DND-41 (cell line): ENCODE measurements at places on chromosomes 11 and 22.

- DNase-seq = no peak
- H3K27me3 ChIP-seq = no peaks in the 10 kb centered on the region
- no peak overlapping the region for H3K27ac ChIP-seq
- H3K4me3 ChIP-seq = no peak overlapping the region
- no peaks in the 10 kb centered on the region for H3K4me1 ChIP-seq
Observed at GRCh38 chr11:117634756-117635603, 162.0 kb downstream of the DSCAML1 start.

DNA sequence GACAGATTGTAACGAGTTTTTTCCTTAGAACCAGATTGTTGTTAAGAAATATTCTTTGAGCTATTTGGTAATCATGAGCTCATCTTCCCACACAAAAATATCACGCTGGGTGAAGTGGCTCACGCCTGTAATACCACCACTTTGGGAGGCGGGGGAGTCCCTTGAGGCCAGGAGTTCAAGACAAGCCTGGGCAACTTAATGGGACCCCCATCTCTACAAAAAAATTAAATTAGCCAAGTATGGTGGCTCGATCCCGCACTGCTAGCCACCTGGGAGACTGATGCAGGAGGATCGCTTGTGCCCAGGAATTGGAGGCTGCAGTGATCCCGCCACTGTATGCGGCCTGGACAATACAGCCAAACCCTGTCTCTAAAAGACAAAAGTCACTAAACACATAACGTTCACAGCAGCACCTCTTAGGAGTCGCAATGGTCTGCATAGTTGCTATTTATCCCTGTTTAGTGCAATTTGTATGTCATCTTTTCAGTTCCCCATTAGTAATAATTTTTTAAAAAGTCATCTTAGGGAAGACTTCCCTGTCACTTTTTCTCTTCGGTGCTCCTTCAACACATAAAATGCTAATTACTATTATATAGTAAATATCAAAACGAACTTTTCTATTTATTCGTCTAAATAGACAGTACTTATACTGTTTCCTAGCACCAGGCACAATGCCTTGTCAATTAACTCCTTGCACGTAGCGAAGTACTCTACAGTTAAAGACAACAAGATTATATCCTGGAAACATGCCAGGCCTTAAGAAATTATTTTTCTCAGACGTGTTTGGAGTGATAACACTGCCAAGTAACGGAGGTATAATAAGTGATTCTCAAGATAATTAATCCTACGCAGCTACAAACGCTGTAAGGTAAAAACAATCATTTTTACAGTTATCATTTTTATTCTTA lies 1.1 kb downstream of the ST13 start:
- H3K27ac ChIP-seq = peak overlapping the region; percentile 95
- no peaks in the 10 kb centered on the region for H3K27me3 ChIP-seq
- peak overlapping the region; percentile 46; the same call in 1 of the 2 replicates for H3K4me3 ChIP-seq

- H3K36me3 ChIP-seq = no peaks in the 10 kb centered on the region
- no peaks in the 10 kb centered on the region for H3K27me3 ChIP-seq
- DNase-seq = no peak
- H3K4me1 ChIP-seq = no peaks in the 10 kb centered on the region
- H3K4me3 ChIP-seq = no peak overlapping the region
Observed at GRCh38 chr11:134542401-134543165, 130.5 kb upstream of the B3GAT1 start.

GRCh38 chr11:38274031-38274430 lies 1676.0 kb upstream of the RAG2 start:
- no peaks in the 10 kb centered on the region for H3K36me3 ChIP-seq
- H3K27me3 ChIP-seq = no peaks in the 10 kb centered on the region
- H3K4me1 ChIP-seq = no peaks in the 10 kb centered on the region
- H3K27ac ChIP-seq = no peak overlapping the region
- no peak for DNase-seq

DNA sequence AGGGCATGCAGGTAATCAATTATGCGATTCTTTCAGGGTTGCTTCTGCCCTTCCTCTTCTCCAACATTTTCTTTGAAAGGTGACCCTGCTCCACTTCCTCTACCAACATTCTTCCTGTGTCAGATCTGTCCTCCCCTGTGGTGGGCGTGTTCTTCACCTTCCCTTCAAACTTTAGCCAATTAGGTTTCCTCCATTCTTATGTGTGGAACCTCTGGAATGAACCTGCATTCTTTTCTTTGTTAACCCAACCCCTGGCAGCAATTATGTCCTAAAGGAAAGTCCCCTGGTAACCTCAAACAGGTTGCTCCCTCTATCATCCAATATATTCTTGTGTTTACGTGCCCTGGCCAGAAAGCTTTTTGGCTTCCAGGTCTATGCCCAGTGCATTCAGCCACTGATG lies 22.4 kb downstream of the KIRREL3 start:
- DNase-seq = no peak
- no peak overlapping the region for H3K4me3 ChIP-seq

DNA sequence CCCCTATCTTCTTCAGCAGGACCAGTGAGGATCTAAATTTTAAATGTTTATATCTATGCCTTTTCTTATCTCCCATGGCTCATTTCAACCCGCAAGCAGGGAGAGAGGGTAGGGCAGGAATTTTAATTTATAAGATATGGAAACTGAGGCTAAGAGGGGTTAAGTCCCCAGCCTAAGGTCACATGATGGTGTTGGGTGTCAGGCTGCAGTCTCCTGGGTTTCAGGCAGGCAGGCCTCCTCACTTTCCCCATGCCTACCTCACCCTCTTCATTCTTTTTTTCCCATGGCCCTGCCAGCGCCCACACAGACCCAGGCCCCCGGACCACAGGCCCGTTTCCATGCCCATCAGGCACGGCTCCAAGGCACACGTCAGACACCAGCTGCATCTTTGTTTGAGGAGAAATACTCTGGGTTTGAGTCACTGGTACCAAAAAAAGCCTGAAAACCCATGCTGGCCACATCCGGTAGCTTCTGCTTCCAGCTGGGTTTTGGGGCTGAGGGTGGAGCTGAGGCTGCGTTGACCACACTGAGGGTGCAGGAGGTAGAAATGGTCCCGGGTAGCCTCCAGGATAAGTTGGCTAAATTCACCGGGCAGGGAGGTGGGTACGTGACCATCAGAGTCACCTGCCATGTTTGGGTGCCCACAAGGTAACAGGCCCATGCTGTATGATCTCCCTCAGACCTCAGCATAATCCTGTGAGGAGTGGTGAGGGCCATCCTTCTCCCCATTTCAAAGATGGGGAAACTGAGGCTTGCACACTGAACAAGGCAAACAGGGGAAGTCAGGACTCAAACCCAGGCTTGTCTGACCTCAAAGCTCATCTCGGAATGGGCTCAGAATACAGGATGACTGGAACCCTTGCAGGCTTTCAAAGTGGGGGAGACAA lies 7.5 kb downstream of the CRYBB1 start:
- H3K4me3 ChIP-seq = no peak overlapping the region
- H3K27ac ChIP-seq = no peak overlapping the region
- no peaks in the 10 kb centered on the region for H3K27me3 ChIP-seq

DNA sequence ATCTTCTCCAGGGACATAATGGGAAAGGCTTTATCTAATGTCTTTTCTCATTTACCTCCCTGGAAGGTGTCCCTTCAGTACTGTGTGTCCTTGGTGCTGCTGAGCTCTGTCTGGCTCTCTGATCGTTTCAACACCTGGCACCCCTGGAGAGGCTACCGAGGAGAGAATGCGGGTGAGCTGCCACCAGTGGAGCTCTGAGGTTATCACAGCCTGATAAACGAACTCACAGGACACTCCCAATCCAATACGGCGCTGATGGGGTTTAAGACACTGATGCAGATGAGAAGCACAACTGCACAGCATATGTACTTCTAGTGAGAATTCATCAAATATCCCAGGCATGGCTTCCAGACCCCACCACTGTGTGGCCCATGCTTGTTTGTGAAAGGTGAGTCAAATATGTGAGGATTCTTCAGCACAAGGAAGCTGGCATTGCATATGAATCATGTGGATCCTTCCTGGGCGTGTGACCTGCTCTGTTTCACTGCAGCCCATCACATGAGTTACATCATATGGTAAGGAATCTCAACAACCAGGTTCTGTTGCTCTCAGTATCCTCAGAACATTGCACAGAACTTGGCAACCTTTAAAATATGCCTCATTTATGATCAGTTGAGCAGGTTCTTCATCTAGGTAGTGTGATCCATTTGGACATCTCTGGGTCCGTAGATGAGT lies 34.8 kb upstream of the VWA5A start:
- no peak overlapping the region for H3K4me3 ChIP-seq
- no peak overlapping the region for H3K27ac ChIP-seq
- H3K27me3 ChIP-seq = peaks cover 21% of the 10 kb centered on the region
- H3K36me3 ChIP-seq = no peaks in the 10 kb centered on the region
- DNase-seq = no peak
- no peaks in the 10 kb centered on the region for H3K4me1 ChIP-seq

DNA sequence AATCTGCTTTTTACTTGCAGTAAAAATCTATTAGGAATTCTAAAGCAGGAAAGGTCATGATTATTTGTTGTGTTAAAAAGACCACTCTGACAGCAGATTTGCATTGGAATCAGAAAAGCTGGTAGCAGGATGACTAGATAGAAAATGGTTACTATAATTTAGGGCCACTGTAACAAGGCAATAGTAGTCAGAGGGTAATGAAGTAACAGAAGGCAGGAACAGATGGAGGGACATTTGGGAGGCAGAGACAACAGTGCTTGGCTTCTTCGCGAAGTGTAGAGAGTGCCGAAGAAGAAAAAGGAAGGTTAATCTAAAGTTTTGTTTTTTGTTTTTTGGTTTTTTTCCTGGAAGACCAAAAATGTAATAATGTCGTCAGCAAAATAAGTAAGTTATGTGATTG lies 129.8 kb upstream of the SLC5A12 start:
- no peak for DNase-seq
- H3K27me3 ChIP-seq = no peaks in the 10 kb centered on the region
- no peak overlapping the region for H3K4me3 ChIP-seq
- H3K27ac ChIP-seq = no peak overlapping the region
- H3K4me1 ChIP-seq = no peaks in the 10 kb centered on the region
- no peaks in the 10 kb centered on the region for H3K36me3 ChIP-seq

GRCh38 chr11:44483919-44484610 lies 81.4 kb upstream of the CD82 start:
- H3K36me3 ChIP-seq = no peaks in the 10 kb centered on the region
- H3K4me1 ChIP-seq = no peaks in the 10 kb centered on the region
- no peak for DNase-seq
- no peak overlapping the region for H3K4me3 ChIP-seq

- no peak overlapping the region for H3K4me3 ChIP-seq
- H3K27ac ChIP-seq = no peak overlapping the region
- H3K4me1 ChIP-seq = no peaks in the 10 kb centered on the region
- no peak for DNase-seq
- H3K27me3 ChIP-seq = peaks cover 24% of the 10 kb centered on the region
Observed at GRCh38 chr11:125404157-125404810, 91.8 kb downstream of the FEZ1 start.

DNA sequence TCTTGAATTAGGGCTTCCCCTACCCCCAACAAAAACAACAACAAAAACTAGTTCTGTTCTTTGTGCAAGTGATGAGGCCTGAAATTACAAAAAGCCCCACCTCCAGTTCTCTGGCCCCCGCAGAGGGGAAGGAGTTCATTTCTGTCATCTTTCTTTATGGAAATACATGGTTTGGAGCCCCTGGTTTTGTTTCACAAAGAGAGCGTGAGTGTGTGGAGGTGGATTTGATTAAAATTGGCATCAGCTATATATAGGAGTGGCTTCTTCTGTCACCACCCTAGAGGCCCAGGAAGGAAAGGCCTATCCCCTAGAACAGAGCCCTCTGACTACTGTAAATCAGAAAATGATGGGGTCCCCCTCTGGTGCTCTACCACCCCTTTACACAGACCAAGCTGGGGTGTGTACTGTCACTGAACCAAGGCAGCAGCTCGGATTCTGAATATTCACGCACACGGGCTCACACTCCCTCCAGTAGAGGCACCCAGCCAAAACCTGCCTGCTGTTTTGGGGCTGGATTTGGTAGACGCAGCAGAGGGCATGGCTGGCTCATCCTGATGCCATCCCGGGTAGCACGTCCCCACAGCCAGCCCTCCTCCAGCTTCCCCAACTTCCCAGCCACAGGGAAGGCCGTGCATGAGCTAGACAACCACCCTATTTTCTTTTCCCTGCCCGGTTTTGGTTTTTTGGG lies 19.4 kb downstream of the RCOR2 start:
- H3K4me3 ChIP-seq = no peak overlapping the region
- H3K27ac ChIP-seq = no peak overlapping the region
- DNase-seq = no peak
- peaks cover 81% of the 10 kb centered on the region for H3K36me3 ChIP-seq

DNA sequence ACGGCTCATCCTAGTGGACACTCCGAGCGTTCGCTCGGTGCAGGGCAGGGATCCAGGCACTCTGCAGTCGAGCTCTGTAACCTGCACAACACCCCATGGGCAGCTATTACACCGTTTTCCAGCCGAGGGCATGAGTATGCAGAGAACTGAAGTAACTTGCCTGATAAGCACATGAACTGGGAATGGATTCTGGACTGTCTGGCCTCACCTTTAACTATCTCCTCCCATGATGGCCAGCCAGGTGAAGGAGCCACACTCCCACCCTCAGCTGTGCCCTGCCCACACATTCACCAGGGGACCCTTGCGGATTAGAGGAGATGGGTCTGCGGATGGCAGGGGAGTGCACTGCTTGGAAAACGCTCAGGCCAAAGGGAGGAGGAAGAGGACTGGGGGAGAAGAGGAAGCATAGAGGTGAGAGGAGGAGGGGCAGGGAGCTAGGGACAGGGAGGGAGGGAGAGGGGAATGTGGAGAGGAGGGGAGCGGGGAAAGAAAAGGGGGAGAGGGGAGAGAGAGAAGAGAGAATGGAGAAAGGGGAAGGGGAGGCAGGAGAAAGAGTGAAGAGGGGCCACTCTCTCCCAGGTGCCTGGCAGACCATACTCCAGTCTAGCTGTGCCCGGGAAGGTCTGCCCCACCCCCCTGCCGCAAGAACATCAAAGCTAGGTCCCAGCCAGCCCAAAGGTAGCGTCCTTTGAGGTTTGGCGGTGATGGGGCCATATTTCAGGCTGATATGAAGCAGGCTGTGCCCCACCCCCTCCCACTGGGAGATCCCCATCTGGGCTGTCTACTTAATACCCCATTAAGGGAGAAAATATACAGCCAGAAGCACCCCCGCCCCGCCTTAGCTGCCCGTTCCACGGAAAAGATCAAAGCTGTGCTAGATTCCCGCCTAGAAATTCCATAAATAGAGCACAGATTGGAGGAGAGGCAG lies 33.2 kb upstream of the TCF20 start:
- H3K36me3 ChIP-seq = no peaks in the 10 kb centered on the region
- H3K27me3 ChIP-seq = no peaks in the 10 kb centered on the region
- no peak for DNase-seq
- H3K4me1 ChIP-seq = peaks cover 35% of the 10 kb centered on the region

- H3K27me3 ChIP-seq = peaks cover 13% of the 10 kb centered on the region
- no peak overlapping the region for H3K27ac ChIP-seq
- H3K4me3 ChIP-seq = no peak overlapping the region
- H3K4me1 ChIP-seq = no peaks in the 10 kb centered on the region
- H3K36me3 ChIP-seq = no peaks in the 10 kb centered on the region
Observed at GRCh38 chr11:13166036-13166435, 111.6 kb upstream of the BMAL1 start.
